Fibroblast of gingiva (primary cell): ENCODE measurements at places on chromosomes 2 and 18.

DNA sequence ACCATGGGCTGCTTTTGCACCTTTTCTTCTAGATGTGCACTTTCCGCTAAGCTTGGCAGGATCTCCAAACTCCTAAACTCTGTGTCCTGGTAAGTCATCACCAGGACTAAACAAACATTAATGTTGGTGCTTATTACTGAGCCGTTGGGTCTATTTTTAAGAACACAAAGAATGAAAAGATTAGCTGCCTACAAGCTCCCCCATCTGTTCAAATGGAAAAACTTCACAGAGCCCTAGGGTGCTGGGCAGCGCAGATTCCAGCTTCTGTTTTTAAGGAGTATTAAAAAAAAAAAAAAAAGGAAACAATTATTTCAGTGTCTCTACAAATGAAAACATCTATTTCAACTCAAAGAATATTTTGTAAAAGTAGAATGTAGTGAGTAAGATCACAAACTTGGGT lies 97.8 kb upstream of the AQP4 start:
- no peak for DNase-seq

DNA sequence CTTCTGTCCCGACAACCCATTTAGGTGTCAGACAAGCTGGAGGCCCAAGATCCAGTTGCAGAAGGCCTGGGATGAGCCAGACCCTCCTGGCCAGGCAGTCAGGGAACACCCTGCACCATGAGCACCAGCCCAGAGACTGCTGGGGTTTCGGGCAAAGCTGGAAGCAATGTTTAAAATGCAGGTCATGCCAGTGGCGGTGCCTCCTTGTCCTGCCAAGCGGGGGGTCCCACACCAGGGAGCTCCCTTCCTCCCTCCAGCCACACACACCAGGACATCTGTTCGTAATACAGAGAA lies 230.2 kb downstream of the ATAD2B start:
- DNase-seq, result peak; percentile 45

GRCh38 chr18:62637403-62637802 lies 77.9 kb upstream of the PHLPP1 start:
- DNase-seq, result no peak

DNA sequence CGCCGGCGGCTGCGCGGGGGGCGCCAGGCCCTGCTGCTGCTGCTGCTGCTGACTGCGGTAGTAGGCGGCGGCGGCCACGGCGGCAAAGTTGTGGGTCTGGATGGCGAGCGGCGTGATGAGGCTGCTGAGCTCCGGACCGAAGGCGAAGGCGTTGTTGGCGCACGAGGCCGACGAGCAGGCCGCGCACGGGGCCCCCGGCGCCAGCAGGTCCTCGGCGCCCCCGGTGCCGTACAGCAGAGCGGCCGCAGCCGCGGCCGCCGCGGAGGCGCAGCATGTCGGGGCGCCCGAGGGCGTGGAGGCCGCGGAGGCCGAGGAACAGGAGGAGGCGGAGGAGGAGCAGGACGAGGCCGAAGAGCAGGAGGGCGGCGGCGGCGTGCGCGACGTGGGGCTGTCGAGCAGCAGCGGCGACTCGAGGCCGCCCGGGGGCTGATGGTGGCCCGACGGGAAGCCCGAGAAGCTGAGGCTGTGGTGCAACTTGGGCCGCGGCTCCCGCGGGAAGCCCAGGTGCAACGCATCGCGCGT lies 1.8 kb downstream of the ZFP36L2 start:
- no peak for DNase-seq

- peak; percentile 57 for DNase-seq
Measured at GRCh38 chr2:112582314-112582746, 2.1 kb upstream of the CHCHD5 start.

DNA sequence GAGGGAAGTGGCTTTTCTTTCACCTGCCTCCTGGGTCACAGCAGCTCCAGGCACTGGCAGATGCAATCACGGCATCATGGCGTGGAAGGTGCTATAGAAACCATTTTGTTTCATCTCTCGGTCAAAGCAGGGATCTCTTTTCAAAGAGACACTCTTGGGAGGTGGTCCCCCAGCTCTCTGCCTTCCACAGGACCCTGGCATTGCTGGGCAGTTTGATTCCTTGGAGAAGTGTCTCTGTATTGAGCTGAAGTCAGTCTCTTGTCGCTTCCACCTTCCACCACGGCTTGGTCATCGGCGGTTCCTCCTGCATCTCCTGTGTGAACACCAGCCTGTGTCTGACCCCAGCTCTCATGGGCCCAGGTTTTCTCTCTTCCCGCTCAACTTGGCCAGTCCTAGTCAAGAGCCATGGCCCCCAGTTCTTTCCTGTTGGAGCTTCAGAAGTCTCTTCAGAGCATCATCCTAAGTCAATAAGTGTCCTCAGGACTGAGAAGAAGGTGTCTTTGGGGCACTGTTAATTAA lies 42.3 kb upstream of the HDAC4 start:
- no peak for DNase-seq

GRCh38 chr2:74147727-74148456 lies at the start of gene BOLA3:
TSS of gene BOLA3 (minus strand) at chr2:74147912. CDS start at chr2:74147874, 38 bp downstream.
- peak; percentile 75 for DNase-seq

GRCh38 chr2:129623783-129624182 lies 355.7 kb upstream of the RAB6C start:
- DNase-seq, result no peak

DNA sequence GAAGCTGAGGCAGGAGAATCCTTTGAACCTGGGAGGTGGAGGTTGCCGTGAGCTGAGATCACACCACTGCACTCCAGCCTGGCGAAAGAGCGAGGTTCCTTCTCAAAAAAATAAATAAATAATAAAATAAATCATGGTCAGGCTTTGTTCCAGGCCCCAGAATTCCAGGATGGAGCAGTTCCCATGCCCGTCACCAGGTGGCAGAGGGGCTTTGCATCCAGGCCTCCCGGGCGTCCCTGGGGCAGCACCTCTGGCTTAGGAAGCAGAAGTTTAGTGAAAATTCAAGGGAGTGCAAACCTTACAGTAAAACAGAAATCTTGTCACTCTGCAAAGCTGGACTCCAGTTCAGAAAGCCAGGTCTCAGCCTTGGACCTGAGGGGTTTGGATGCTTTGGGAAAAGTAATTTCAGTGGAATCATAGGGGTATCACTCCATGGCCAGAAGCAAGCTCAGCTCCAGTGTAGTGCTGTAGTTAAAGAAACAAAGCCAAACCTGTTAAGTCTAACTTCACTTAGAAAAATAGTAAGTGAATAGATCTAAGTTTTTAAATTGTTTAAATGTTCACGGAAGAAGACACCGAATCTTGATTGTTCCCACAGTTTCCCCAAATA lies 512.7 kb downstream of the CMPK2 start:
- no peak for DNase-seq

DNA sequence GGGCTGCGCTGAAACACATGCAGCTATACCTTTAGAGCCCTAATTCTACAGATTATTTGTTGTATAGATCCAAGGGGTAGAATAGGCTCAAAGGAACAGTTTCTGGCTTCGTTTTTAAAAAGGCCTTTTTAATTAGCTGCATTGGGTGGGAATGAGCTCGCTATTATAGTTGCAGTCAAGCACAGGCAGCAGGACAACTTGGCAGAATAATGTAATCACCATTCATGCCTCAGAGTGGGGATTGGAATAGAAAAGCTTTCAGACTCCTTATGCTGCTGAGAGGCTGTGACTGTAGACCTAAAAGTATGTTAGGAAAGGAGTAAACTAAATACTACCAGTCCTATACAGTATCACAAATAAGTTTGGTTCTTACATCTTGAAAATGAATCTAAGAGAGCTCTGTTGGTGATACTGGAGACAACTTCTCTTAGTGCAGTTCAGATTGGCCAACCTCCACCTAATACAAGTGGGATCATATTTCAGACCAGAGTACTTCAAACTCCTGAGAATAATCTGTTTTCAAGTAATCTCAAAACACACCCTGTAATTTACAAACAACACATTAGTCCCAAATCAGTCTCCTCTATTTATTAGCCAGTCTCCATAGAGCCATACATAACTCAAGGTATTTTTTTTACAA lies 121.4 kb downstream of the ANTXR1 start:
- DNase-seq, result no peak

DNA sequence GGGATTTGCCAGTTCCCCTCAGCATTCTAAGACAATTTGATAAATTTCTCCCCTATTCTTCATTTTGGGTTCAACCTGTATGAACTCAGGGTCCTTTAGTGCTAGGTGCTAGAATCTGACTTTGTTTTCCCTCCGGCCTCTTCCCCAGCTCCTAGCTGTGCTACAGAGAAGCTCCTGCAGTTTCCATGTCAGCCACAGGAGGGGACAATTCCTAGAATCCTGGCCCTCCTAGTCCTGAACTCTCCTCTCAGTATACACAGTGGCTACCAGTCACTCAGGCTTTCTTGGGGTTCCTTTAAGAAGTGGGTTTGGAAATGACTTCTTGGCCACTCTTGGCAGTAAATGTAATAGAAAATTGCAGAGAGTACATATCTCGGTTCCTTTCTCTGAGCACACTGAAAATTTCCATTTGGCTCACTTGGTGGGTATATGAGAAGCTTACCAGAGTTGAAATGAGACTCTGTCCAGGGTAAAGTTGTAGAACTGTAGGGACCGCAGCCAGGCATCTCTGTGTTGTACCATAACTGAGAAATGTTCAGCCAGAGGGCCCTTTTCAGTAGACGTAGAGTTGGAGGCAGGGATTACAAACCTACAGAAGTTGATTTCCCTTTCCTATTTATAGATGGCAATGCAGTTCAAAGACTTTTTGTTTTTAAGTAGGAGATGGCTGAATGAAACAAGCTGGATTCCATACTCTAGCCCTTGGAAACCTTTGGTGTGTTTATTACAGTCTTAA lies 5.0 kb upstream of the CHST10 start:
- DNase-seq, result peak; percentile 9

- no peak for DNase-seq
Measured at GRCh38 chr18:62287781-62288664, 37.1 kb upstream of the TNFRSF11A start.

- no peak for DNase-seq
Measured at GRCh38 chr2:220341014-220341413, 713.6 kb downstream of the SLC4A3 start.

DNA sequence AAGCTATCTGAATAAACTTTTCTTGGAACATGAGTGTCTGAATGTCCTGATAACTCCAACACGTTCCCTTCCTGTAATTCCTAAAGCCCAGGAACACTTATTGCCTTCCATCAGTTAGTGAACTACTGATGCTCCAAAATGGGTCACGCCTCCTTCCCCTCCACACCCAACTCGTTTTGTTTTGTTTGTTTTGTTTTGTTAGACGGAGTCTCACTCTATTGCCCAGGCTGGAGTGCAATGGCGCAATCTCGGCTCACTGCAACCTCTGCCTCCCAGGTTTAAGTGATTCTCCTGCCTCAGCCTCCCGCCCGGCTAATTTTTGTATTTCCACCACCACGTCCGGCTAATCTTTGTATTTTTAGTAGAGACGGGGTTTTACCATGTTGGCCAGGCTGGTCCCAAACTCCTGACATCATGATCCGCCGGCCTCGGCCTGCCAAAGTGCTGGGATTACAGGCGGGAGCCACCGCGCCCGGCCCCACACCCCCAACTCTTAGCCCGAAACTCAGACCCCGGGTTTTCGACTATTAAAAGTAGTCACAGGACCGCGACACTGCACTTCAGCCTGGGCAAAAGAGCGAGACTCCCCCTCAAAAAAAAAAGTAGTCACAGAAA lies 774 bp downstream of the IER3IP1 start:
- DNase-seq, result no peak

- no peak for DNase-seq
Measured at GRCh38 chr2:143529118-143529720, 400.0 kb downstream of the ARHGAP15 start.

- no peak for DNase-seq
Measured at GRCh38 chr2:54692556-54692955, 30.9 kb upstream of the EML6 start.
